ENCODE measurements at places on chromosomes 7 and 10. TPM values are rescaled to one million over a fixed set of nuclear protein-coding genes. Genes with fewer than 3 reads are reported as not detected.

Gene FAM25C
- total RNA-seq: not detected

GRCh38 chr10:91088300-91089140, 131.9 kb upstream of the PCGF5 start:
- no peak overlapping the region for H3K4me3 ChIP-seq
- H3K27ac ChIP-seq: no peak overlapping the region
- DNase-seq: no peak
- H3K4me1 ChIP-seq: no peaks in the 10 kb centered on the region
- no peaks in the 10 kb centered on the region for H3K27me3 ChIP-seq

Gene PTF1A
- not detected for total RNA-seq

Gene CLCN1
- total RNA-seq: not detected

- no peaks in the 10 kb centered on the region for H3K36me3 ChIP-seq
- H3K4me1 ChIP-seq: no peaks in the 10 kb centered on the region
- no peak overlapping the region for H3K4me3 ChIP-seq
These were observed 168.6 kb upstream of the ETV1 start for GRCh38 chr7:14158111-14158510.

DNA sequence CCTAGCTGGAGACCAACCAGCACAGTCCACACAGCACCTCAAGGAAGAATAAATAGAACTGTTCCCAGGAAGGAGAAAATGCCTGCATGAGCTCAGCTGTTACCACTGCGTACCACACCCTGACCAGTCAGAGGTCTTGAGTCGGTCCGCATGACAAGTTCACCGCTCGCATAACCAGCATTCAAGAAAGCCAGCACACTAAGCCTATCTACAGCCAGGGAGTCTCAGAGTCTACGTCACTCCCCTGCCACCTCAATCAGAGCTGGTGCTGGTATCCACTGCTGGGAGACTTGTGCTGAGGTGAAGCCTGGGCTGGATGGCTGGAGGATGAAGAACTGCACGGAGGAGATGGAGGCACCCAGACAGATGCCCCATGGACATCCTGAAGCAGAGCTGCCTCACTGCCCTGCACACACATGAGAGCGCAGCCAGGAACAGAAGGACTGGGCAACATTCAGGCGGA, 19.6 kb downstream of the AKR1C1 start:
- H3K4me1 ChIP-seq: no peaks in the 10 kb centered on the region
- no peak for DNase-seq
- H3K4me3 ChIP-seq: no peak overlapping the region
- no peaks in the 10 kb centered on the region for H3K27me3 ChIP-seq
- no peak overlapping the region for H3K27ac ChIP-seq

- H3K4me1 ChIP-seq: no peaks in the 10 kb centered on the region
- no peaks in the 10 kb centered on the region for H3K36me3 ChIP-seq
- no peak overlapping the region for H3K4me3 ChIP-seq
- no peaks in the 10 kb centered on the region for H3K27me3 ChIP-seq
- no peak for DNase-seq
These were observed 78.0 kb downstream of the MALSU1 start for GRCh38 chr7:23377134-23377533.

DNA sequence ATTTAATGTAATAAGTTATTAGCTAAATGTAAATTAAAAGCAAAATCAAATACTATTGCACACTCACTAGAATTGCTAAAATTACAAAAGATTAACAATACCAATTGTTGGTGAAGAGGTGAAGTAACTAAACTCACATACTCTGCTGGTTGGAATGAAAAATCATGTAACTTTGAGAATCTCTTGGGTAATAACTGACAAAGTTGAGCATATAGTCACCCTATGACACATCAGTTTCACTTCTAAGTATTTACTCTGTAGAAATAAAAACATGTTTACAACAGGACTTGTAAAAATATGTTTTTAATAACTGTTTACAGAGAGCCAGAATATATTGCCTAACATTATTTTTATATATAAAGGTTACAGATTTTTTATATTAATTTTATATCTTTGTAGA, 33.6 kb downstream of the CNTNAP2 start:
- no peak overlapping the region for H3K27ac ChIP-seq
- no peak for DNase-seq
- no peaks in the 10 kb centered on the region for H3K4me1 ChIP-seq
- no peaks in the 10 kb centered on the region for H3K27me3 ChIP-seq
- H3K36me3 ChIP-seq: no peaks in the 10 kb centered on the region

GRCh38 chr10:6140141-6140841, 51.5 kb downstream of the RBM17 start:
- H3K4me1 ChIP-seq: peaks cover 1% of the 10 kb centered on the region
- no peak overlapping the region for H3K4me3 ChIP-seq
- H3K27me3 ChIP-seq: no peaks in the 10 kb centered on the region
- no peak overlapping the region for H3K27ac ChIP-seq
- no peak for DNase-seq

DNA sequence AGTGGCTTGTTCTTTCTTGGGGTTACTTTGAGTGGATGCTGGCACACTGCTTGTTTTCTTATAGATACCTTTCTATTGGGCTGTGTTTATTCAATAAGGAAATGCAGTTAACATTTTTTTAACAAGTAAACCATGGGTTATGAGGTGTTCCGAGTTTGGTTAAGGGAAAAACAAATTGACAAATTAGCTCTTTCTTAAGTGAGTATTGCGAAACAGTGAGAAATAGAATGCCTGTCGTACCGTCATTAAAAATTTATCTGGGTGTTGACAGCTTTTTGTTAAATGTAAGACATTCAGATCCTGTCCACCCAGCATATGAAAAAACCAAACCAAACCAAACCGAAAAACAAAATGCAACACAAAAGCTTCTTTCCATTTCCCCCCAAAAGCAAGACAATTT, 6.2 kb downstream of the CUX1 start:
- H3K27ac ChIP-seq: no peak overlapping the region
- no peaks in the 10 kb centered on the region for H3K27me3 ChIP-seq
- peaks cover 7% of the 10 kb centered on the region for H3K4me1 ChIP-seq
- H3K4me3 ChIP-seq: no peak overlapping the region
- no peaks in the 10 kb centered on the region for H3K36me3 ChIP-seq

GRCh38 chr7:148153616-148154284, 436.8 kb upstream of the C7orf33 start:
- H3K27me3 ChIP-seq: no peaks in the 10 kb centered on the region
- no peaks in the 10 kb centered on the region for H3K36me3 ChIP-seq
- H3K4me3 ChIP-seq: no peak overlapping the region
- H3K4me1 ChIP-seq: peaks cover 14% of the 10 kb centered on the region

Gene GFRA1
- total RNA-seq: 8.1 TPM

DNA sequence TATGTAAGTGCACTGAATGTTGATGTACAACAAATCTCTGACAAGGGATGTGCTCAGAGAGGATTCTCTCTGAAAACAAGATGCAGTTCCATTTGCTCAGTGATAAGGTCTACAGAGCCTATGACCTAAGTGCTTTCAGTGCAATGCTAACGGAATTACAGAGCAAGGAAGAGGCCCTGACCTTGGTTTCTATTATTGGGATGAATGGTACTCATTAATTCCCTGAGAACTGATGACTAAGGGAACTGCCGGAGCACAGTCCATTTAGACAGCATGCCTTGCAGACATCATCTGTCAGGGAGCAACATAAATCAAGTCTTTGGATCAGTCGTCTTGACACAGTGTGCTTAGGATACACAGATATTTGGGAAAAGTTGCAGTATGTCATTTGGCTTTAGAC, 340.8 kb downstream of the PHTF2 start:
- H3K27me3 ChIP-seq: no peaks in the 10 kb centered on the region
- no peaks in the 10 kb centered on the region for H3K4me1 ChIP-seq
- H3K36me3 ChIP-seq: no peaks in the 10 kb centered on the region
- peak; percentile 21 for DNase-seq
- H3K4me3 ChIP-seq: no peak overlapping the region

DNA sequence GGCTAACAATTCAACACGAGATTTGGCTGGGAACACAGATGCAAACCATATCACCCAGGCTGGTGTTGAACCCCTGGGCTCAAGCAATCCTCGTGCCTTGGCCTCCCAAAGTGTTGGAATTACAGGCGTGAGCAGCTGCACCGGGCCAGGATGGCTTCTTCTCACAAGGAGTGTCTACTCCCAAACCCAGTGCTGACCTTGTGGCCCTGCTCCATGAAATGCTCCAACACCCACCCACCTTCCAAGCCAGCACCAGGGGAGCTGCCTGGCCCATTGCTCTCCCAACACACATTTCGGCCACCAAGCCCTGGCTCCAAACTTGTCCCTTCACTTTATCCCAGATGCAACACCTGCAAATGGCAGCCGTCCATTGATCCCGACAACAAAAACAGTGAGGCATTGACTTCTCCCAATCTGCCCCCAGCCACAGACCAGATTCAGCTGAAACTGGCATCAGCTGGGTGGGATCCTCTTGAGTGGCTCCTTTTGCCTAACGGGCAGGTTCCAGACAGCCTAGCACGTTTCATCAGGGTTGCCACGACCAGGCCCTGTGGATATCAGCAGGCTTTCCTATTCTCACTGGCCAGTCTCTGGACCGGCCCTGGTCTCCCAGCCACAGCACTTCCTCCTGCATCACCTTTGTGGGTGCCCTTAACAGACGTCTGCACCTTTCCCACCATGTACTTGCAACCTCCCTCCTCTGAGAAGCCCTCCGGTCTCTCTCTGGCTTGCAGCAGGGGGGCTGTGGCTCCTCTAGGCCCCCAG, 105.7 kb upstream of the CARD11 start:
- no peaks in the 10 kb centered on the region for H3K4me1 ChIP-seq
- no peak overlapping the region for H3K27ac ChIP-seq
- H3K27me3 ChIP-seq: no peaks in the 10 kb centered on the region

Gene LDB3
- total RNA-seq: 0.24 TPM

- H3K27ac ChIP-seq: no peak overlapping the region
- peaks cover 22% of the 10 kb centered on the region for H3K27me3 ChIP-seq
These were observed 549 bp downstream of the CALY start for GRCh38 chr10:133336118-133336576.

- H3K4me1 ChIP-seq: no peaks in the 10 kb centered on the region
- no peaks in the 10 kb centered on the region for H3K36me3 ChIP-seq
- no peaks in the 10 kb centered on the region for H3K27me3 ChIP-seq
- H3K4me3 ChIP-seq: no peak overlapping the region
- H3K27ac ChIP-seq: no peak overlapping the region
- no peak for DNase-seq
These were observed 50.1 kb downstream of the NSUN6 start for GRCh38 chr10:18601321-18601720.

- H3K36me3 ChIP-seq: no peaks in the 10 kb centered on the region
- H3K27me3 ChIP-seq: no peaks in the 10 kb centered on the region
- H3K27ac ChIP-seq: no peak overlapping the region
- H3K4me3 ChIP-seq: no peak overlapping the region
- no peak for DNase-seq
- peaks cover 5% of the 10 kb centered on the region for H3K4me1 ChIP-seq
These were observed 12.2 kb upstream of the KLRG2 start for GRCh38 chr7:139495580-139496125.

GRCh38 chr7:88090671-88091070, 129.2 kb downstream of the SRI start:
- no peak overlapping the region for H3K27ac ChIP-seq
- H3K4me3 ChIP-seq: peak overlapping the region; percentile 6
- DNase-seq: no peak
- H3K4me1 ChIP-seq: no peaks in the 10 kb centered on the region
- H3K27me3 ChIP-seq: no peaks in the 10 kb centered on the region

GRCh38 chr10:117217196-117217761, 20.0 kb downstream of the KCNK18 start:
- H3K27ac ChIP-seq: no peak overlapping the region
- no peaks in the 10 kb centered on the region for H3K36me3 ChIP-seq
- H3K27me3 ChIP-seq: peaks cover 10% of the 10 kb centered on the region
- H3K4me3 ChIP-seq: no peak overlapping the region
- H3K4me1 ChIP-seq: peaks cover 5% of the 10 kb centered on the region

GRCh38 chr7:50088463-50089129, 4.5 kb downstream of the ZPBP start:
- no peak for DNase-seq
- peaks cover 5% of the 10 kb centered on the region for H3K4me1 ChIP-seq
- H3K27me3 ChIP-seq: no peaks in the 10 kb centered on the region
- no peak overlapping the region for H3K4me3 ChIP-seq
- H3K27ac ChIP-seq: no peak overlapping the region
- no peaks in the 10 kb centered on the region for H3K36me3 ChIP-seq

Gene VTI1A
- total RNA-seq: 46.6 TPM

Gene ARID5B
- 29.3 TPM for total RNA-seq

Gene TBXAS1
- 11.3 TPM for total RNA-seq

GRCh38 chr10:132010483-132010882, 28.8 kb upstream of the BNIP3 start:
- H3K36me3 ChIP-seq: no peaks in the 10 kb centered on the region
- DNase-seq: no peak
- H3K27ac ChIP-seq: no peak overlapping the region
- H3K4me3 ChIP-seq: no peak overlapping the region

GRCh38 chr10:3265088-3265487, 92.5 kb upstream of the PITRM1 start:
- DNase-seq: no peak
- H3K27ac ChIP-seq: peak overlapping the region; percentile 49
- H3K27me3 ChIP-seq: no peaks in the 10 kb centered on the region

- no peak overlapping the region for H3K4me3 ChIP-seq
- DNase-seq: no peak
- no peaks in the 10 kb centered on the region for H3K36me3 ChIP-seq
- no peaks in the 10 kb centered on the region for H3K4me1 ChIP-seq
- H3K27ac ChIP-seq: no peak overlapping the region
These were observed 882.3 kb downstream of the PCDH15 start for GRCh38 chr10:53918755-53919154.

- no peak for DNase-seq
- no peaks in the 10 kb centered on the region for H3K27me3 ChIP-seq
- H3K4me3 ChIP-seq: no peak overlapping the region
- peaks cover 9% of the 10 kb centered on the region for H3K4me1 ChIP-seq
- H3K27ac ChIP-seq: no peak overlapping the region
These were observed 4.0 kb downstream of the NUDT5 start for GRCh38 chr10:12191715-12192114.

- H3K36me3 ChIP-seq: peaks cover 7% of the 10 kb centered on the region
- no peak overlapping the region for H3K27ac ChIP-seq
- no peak overlapping the region for H3K4me3 ChIP-seq
- peaks cover 17% of the 10 kb centered on the region for H3K4me1 ChIP-seq
These were observed 123.2 kb upstream of the SAMD8 start for GRCh38 chr10:74988054-74988775.

Gene MRLN
- not detected for total RNA-seq

DNA sequence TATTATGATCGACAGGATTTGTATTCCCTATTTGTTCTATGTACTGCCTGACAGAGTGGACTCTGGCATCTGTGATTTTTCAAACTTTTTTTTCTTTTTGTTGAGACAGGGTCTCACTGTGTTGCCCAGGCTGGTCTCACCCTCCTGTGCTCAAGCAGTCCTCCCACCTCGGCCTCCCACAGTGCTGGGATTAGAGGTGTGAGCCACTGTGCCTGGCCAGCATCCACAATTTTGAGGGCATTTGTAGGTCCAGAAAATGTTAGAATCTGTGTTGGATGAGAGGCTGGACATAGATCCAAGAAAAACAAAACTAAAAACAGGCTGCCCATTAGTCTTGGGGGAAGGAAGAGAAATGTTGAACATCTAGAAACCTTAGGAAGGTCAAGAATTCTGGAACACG, 34.3 kb downstream of the SGPL1 start:
- no peak overlapping the region for H3K4me3 ChIP-seq
- peaks cover 35% of the 10 kb centered on the region for H3K4me1 ChIP-seq
- DNase-seq: no peak
- H3K27ac ChIP-seq: no peak overlapping the region

All from adrenal gland (tissue), 19 donors.